ENCODE measurements at places on chromosomes 5 and 9.

DNA sequence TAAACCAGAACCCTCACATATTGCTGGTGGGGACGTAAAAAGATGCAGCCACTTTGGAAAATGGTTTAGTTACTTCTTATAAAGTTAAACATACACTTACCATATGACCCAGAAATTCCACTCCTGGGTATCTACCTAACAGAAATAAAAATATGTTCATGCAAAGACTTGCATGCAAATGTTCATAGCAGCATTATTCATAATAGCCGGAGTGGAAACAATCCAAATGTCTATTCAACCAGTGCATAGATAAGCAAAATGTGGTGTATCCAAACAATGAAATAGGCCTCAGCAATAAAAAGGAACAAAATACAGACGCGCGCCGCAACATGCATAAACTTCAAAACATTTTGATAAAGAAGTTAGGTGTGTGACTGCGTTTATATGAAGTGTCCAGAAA lies 11.6 kb downstream of the EGR1 start:
- DNase-seq: no peak

GRCh38 chr9:2559192-2560152 lies 62.1 kb upstream of the VLDLR start:
- DNase-seq: peak; percentile 82

DNA sequence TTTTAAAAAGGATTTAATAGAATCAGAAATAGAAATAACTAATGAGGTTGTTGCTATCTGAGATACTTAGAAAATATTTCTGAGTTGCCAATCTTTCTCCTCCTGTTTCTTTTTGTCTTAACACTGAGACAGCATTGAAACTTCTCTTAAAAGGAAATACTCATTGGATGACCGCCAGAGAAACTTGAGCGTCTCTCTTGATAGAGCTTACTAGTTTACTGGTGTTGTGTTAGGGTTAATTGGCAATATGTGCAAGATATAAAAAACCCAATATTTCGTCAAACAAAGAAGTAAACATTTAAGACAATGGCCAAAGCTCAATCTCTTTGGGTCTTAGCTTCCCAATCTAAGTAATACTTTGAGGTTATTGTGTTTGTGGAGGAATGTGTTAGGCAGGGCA lies 176.4 kb upstream of the CHD1 start:
- no peak for DNase-seq

DNA sequence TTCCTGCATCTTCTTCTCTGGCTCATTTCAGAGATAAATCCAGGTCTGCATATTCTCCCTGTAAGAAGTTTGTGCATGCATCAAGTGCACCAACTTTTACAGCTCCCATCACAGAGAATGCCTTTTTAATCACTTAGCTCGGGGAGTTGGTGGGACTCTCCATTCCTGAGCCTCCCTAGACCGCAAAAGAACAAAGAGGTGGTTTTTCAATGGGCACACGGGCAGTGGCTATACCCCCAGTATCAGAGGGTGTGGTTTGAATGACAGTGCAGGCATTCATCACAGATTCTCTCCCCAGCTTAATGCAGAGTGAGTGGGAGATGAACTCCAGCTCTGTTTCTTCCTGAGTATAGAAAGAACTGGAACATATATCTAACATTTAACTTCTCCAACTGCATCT lies 264.7 kb upstream of the NR4A3 start:
- DNase-seq: no peak

- DNase-seq: no peak
Measured at GRCh38 chr5:137152616-137153015, 346.5 kb downstream of the SPOCK1 start.

DNA sequence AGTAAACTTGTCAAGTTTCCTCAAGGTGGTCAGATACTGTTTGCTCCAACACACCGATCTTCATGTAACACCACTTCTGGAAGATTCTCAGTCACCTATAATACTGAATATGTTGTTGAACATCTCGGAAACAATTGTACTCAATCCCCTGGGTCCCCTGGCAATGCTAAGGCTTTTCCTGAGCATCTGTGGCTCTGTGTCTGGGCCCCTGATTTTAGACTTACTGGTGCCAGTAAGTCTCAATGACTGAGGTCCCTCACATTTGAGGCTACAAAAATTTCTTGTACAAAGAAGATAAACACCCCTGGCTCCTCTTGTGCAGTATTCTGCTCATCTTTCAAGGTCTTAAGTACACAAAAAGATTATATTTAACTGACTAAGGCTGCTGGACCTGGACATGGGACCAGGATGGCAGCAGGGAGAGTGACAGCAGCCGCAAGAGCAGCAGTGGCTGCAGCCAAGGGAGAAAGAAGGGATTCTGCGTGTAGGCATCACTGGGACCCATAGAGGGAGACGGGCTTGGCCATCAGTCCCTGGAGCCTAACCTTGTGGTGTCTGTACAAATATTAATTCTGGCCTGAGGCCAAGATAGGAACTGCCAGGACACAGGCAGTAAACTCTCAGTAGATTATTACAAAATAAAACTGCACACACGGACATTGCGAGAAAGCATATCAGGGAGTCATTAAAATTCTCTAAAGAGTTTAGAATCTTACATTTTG lies 49.0 kb upstream of the TNPO1 start:
- DNase-seq: peak; percentile 13
